ENCODE measurements at places on chromosomes 5 and 9. TPM values are rescaled to one million over a fixed set of nuclear protein-coding genes. Genes with fewer than 3 reads are reported as not detected.
A peak's percentile ranks its signal among the peaks of the same experiment; 100 is the strongest.

The LCN12 gene
- total RNA-seq: 3.4 TPM

The TMEM215 gene
- total RNA-seq: not detected

The IGFBPL1 gene
- total RNA-seq: not detected

The HBEGF gene
- 5.6 TPM for total RNA-seq

The CRB2 gene
- 0.05 TPM for total RNA-seq

The PCDHGA6 gene
- total RNA-seq: 6.1 TPM

The PTPN3 gene
- 36.4 TPM for total RNA-seq

The C5orf22 gene
- total RNA-seq: 31.5 TPM

The ASPN gene
- 7.5 TPM for total RNA-seq

The PDZD2 gene
- total RNA-seq: 7.8 TPM

The CXXC5 gene
- total RNA-seq: 28.7 TPM

The HSD17B4 gene
- 438 TPM for total RNA-seq

The PCA3 gene
- not detected for total RNA-seq

The PCDHA13 gene
- total RNA-seq: 0.42 TPM

The PCDH1 gene
- 127 TPM for total RNA-seq

The PDE6A gene
- not detected for total RNA-seq

- no peak for DNase-seq
Measured at GRCh38 chr9:122949696-122950095, 8.9 kb downstream of the RABGAP1 start.

GRCh38 chr5:120677481-120677880, 213.4 kb downstream of the PRR16 start:
- no peak for DNase-seq

GRCh38 chr5:42819745-42820144, 8.1 kb upstream of the SELENOP start:
- DNase-seq: no peak

- no peak for DNase-seq
Measured at GRCh38 chr9:89706086-89706485, 101.3 kb downstream of the GADD45G start.

DNA sequence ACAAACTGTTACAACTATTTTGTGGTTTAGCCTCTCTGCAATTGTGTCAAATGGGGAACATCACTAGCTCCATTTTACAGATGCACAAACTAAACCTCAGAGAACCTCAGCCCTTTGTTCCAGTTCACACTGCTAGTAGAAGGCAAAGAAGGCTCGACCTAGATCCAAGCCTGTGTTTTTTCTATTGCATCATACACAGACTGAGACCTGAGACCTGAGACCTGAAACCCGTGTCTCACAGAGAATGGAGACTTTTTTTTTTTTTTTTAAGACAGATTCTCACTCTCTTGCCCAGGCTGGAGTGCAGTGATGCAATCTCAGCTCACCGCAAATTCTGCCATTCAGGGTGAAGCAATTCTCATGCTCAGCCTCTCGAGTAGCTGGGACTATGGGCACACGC, 120.8 kb downstream of the GALNT10 start:
- no peak for DNase-seq

DNA sequence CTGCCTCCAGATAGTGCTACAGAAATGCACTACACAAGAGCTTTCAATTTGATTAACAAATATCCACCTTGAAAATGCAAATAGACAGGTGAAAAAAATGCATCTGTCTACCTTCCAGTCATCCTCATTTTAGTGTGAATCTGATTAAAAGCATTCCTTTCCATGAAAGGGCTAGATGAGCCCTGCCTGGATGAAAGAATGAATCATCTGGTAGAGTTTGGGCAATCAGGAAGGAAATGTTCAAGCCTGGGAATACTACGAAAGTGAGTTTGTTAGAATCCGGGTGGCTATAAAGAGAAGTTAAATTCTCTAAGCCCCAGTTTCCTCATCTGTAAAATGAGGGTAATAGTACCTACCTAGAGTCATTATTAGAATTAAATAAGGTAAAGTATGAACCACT, 142.6 kb downstream of the FAM114A2 start:
- no peak for DNase-seq

DNA sequence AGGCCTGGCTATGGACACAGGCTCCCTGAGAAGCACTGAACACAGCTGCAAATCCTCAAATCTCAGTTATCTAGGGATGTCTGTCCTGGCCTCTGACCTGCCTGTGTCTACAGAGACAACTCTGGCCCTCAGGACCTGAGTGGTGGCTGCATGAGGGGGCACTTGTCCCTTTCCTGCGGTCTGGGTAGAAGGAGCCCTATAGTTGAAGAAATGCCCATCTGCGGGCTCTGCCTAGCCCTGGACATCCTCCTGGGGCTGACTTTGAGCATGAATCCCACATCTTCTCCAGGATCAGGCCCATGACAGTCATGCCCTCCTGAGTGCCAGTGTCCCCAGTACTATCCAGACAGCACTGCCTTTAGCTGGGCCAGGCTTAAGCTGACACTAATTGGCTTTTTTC, 10.0 kb downstream of the DNAJB5 start:
- DNase-seq: no peak

GRCh38 chr9:78023003-78023741, 8.4 kb downstream of the GNAQ start:
- no peak for DNase-seq

DNA sequence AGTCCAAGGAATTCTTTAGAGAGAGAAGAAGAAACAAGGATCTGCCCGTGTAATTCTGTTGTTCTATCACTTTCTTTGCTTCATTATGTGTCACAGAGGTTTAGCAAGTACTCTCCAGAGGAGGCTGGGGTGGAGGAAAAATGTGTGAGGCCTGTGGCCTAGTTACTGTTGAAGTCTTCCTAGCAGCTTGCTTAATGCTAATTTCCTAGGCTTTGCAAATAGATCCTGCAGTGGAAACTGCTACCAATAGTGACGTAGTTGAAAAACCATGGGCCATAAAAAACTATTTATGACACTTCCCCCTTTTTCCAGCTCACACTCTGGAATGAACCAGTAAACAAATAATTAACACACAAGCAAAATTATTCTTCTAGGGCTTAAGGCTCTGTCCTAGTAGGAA, 27.0 kb upstream of the C9orf72 start:
- DNase-seq: no peak

DNA sequence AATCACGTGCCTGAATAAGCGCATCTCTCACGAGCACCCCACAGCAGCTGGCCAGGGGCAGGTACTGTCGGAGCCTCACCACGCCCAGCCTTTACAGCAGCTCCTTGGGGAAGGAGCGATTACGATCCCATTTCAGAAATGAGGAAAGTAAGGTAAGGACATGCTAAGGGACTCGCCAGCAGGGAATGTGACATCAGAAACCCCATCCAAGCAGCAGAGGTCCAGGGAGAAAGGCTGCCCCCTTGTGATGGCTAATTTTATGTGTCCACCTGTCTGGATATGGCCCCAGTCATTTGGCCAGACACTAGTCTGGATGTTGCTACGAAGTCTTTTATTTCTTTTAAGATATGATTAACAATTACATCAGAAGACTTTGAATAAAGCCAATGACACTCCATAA, 77.3 kb downstream of the UBE2QL1 start:
- no peak for DNase-seq

DNA sequence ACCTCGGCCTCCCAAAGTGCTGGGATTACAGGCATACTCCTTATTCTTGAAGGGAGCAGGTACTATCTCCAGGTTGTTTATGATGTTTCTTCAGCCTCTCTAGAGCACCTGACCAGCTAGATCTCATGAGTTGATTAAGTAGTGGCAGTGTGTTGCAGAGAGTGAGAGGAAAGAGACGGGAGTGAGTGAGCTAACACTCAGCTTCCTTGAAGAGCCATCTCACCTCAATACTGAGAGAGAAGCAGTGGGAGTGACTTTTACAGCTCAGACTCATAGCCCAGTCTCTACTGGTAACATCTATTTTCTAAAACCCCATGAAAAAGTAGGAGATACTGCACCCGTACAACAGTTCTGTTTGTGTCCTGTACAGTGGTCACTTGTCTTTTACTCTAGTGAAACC, 43.9 kb upstream of the RUSC2 start:
- DNase-seq: no peak

GRCh38 chr9:2164268-2164667, 149.1 kb downstream of the SMARCA2 start:
- no peak for DNase-seq

- DNase-seq: no peak
Measured at GRCh38 chr5:88825584-88826315, 57.2 kb downstream of the MEF2C start.

DNA sequence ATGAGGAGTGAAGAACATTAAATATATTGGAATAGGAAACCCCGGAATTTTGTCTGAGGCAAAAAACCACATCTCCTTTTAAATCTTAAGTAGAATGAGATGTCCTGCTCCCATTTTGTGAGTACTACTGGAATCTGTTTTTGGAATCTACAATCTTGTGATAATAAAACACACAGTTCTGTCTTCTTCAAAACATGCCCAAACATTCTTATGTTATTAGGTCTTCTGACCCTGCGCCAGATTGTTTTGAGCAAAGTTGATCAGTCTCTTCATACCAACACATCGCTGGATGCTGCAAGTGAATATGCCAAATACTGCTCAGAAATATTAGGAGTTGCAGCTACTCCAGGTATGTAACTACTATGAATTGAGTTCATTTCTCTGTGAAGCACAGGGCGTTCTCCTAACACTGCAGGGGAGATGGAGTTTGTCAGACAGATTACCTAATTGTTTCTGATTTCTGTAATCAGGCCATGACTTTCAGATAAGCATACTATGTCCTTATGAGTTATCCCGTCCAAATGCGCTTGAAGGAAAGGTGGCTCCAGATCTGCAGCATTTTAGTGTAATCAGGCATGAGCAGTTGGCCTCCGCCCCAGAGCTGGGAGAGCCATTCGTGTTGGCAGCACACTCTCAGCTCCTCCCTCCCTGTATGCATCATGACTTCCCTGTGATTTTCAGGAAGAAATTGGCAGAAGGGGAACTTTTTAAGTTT, 88.0 kb downstream of the NLN start:
- DNase-seq: peak; percentile 79

- no peak for DNase-seq
Measured at GRCh38 chr5:81748556-81748955, 2.3 kb downstream of the SSBP2 start.

DNA sequence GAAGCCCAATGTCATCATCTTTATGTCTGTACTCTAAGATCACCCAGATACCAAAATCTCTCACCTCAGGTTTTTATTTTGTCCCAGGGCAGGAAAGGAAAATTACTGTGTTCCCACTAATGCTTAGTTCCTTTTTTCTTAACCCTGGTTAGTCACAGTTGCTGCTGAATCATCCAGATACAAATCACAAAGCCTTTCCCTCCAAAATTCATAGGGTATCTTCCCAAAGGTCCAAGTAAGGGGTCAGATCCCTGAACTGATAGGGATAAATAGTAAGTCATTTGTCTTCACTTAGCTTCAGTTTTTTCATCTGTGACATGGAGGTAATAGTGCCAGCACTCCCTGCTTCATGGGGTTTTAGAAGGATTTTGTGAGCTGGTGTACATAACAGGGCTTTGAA, 2.2 kb downstream of the PLCXD3 start:
- no peak for DNase-seq

- no peak for DNase-seq
Measured at GRCh38 chr5:35678661-35679060, 61.0 kb downstream of the SPEF2 start.

DNA sequence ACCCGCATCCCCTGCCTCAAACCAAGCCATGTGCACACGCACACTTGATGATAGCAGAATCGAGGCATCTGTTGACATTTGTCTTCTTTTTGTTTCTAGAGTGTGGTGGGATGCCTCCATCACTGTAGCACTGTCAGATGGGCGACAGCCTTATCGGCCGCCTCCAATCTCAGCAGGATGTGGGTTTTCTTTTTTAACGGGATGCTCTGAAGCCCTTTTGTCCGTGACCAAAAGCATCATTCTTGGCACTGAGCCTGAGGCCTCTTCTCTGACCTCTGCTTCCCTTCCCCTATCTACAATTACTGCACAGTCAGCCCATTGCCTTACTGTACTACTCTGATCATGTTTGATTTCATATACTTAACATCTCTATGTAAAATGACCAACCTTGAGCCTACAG, 78.3 kb downstream of the LMNB1 start:
- DNase-seq: no peak

DNA sequence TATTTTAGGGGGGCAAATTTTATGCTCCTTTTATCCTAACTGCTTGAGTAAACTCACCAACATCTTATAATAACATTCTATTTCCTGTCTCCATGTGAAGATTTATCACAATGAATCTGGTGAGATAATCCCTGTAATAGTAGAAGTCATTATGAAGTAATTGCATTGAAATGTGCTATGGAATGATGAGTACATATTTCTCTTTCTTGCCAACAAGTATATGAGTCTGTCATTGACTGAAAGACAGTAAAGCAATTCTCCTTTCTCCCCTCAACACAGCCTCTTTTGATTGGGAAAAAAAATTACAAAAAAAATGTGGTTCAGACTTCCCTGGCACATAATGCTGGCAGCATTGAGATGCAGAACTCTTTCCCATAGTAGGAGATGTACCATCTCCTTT, 459.2 kb upstream of the RGMB start:
- no peak for DNase-seq

- DNase-seq: no peak
Measured at GRCh38 chr9:20925256-20926045, 106.0 kb downstream of the HACD4 start.

- DNase-seq: no peak
Measured at GRCh38 chr9:92561374-92562330, 25.9 kb upstream of the ECM2 start.

- no peak for DNase-seq
Measured at GRCh38 chr5:73617510-73618279, 8.3 kb upstream of the ARHGEF28 start.
